ENCODE measurements at places on chromosomes 12 and 14.

- no peak for DNase-seq
These were observed 93.1 kb upstream of the HIF1A start for GRCh38 chr14:61602003-61602732.

DNA sequence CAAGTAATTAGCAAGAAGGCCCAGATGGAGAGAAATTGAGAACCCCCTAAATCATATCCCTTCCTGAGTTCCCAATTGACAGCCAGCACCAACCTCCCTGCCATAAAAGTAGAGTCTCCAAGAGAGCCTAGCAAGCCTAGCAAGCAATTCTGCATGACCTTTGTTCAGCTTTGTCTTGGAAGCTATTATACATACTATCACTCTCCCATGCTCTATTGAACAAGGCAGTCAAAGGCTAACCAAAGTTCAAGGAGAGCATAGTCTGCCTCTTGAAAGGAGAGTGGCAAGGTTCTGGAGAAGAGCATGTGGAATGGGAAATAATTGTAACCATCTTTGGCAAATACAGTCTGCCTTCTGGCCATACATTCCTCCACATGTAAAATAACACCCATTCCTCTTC lies 7.8 kb downstream of the ACOT4 start:
- no peak for DNase-seq

DNA sequence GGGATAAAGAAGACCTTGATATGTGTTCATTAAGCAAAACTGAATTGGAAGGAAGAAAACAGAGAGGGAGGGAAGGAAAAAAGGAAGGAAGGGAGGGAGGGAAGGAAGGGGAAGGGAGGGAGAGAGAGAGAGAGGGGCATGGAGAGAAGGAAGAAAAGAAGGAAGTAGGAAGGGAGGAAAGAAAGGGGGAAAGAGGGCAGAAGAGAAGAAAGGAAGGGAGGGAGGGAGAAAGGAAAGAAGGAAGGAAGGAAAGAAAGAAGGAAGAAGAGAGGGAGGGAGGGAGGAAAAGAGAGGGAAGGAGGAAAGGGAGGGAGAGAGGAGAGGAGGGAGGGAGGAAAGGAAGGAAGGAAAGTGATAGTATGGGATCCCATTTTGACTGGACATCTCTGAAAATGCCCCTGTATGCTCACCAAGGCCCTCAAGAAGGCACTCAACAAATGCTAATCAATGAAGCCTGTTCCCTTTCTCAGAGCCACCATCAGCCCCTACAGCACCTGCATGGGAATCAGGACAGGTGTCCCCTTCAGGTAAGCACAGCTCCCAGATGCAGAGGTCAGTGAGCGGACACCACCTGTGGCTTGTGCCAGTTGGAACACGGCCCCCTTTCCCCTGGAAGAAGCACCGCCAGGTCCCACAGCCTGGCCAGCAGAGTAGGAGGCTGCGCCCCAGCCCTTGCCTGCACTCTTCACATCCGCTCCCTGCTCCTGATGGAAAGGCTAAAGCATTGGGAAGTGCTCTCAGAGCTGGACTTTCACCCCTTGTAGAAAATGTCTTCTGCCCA lies 161.4 kb upstream of the DIO3 start:
- no peak for DNase-seq

- DNase-seq: no peak
These were observed 143.7 kb upstream of the FRMD6 start for GRCh38 chr14:51507906-51508511.

GRCh38 chr12:12979731-12980259 lies 20.3 kb downstream of the HEBP1 start:
- peak; percentile 49 for DNase-seq

GRCh38 chr12:15629108-15629507 lies 160.1 kb downstream of the EPS8 start:
- DNase-seq: peak; percentile 45

- no peak for DNase-seq
These were observed 497.7 kb upstream of the RPL10L start for GRCh38 chr14:47149326-47149725.

DNA sequence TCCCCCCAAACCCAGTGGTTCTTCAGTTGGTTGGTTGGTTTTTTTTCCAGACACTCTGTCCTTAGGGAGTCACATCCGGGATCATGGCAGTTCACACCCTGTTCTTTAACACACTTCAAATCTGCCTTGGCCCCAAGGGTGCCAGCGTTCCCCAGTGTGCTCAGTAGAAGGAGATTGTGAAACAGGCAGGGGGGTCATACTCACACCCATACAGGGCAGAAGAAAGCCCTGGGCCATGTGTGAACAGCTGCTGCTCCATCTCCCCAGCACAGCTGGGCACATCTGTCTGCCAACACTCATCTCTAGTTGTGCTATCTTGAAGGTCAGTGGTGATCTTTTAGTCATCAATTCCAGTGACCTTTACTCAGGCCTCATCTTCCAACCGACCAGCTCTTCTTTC lies 64.4 kb upstream of the FUT8 start:
- no peak for DNase-seq

DNA sequence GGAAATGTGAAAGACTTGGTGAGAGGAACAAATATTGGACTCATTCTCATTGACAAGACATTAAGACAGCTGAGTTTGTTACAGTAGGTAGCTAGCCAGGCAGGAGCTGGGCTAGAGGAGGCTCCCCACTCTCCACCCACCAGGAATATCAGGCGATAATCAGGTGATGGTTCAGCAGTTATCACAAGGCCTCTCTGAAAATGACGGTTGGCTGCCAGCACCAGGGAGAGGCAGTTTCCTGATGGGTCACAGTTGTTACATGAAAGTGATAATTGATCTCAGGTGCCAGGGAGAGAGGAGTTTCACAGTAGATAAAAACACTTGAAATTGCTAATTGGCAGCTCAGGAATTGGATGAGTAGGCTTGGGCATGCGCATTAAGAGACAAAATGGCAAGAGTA lies 116.5 kb downstream of the TMTC2 start:
- no peak for DNase-seq

DNA sequence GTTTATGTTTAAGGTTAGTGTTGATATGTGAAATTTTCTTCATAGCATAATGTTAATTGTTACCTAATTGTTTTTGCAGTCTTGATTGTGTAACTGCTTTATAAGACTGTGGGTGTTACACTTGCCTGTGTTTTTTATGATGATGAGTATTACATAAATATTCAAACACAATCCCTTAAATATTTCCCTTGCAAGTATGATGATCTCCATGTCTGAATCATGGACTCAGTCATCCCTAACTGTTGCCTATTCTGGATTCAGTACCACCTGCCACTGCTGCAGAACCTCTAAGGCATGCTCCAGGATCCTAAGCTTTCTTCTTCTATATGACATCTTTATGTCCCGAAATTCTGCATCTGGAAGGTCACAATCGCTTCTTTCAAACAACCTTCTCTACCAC lies 246.3 kb upstream of the CLEC14A start:
- DNase-seq: no peak

DNA sequence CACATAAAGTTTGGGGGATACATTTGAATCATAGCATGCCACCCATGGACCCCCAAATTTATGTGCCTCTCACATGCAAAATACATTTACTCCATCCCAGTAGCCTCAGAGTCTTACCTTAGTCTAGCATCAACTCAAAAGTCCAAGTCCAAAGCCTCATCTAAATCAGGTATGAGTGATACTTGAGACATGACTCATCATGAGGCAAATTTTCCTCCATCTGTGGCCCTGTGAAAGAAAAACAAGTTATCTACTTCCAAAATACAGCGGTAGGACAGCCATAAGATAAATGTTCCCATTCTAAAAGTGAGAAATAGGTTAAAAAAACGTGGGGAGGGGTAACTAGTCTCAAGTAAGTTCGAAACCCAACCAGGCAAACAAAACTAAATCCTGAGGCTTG lies 444.2 kb downstream of the SNAPC1 start:
- DNase-seq: no peak

- peak; percentile 79 for DNase-seq
These were observed 32.3 kb downstream of the NRDE2 start for GRCh38 chr14:90299408-90299807.

GRCh38 chr12:41905073-41905758 lies 239.5 kb downstream of the GXYLT1 start:
- DNase-seq: no peak

- DNase-seq: no peak
These were observed 220.6 kb upstream of the HMGA2 start for GRCh38 chr12:65603438-65604351.

DNA sequence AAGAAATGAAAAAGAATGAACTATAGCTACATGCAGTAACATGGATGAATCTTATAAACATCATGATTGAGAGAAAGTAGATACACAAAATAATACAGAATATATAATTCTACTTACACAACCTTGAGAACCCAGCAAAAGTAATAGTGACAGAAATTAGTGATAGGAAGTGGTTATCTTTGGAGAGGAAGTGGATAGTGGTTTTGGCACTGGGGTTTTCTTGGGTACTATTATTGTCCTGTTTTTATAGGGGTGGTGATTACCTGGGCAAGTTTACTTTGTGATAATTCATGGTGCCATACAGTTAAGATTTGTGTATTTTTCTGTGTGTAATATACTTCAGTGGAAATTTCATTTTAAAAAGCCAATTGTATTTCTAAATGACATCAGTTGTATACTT lies 352.7 kb downstream of the AEBP2 start:
- no peak for DNase-seq

GRCh38 chr12:112409064-112409905 lies at the start of gene RPL6:
RPL6 (minus strand) TSS chr12:112409605; CDS start chr12:112408656, 949 bp downstream.
- DNase-seq: peak; percentile 98

DNA sequence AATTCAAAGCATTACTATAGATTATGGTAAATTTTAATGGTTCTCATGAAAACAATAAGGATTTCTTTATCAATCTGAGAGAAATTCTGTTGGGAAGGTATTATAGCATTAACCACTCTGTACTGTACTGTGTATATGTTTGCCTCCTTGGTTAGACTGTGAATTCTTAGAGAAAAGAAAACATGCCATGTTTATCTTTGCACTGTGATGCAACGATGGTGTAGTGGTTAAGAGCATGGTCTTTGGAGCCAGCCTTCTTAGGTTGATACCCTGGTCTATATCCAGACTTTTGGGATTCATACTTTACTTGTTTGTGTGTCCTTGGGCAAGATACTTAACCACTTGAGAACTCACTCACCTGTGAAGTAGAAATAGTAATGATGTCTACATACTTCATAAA lies 32.2 kb upstream of the NUBPL start:
- DNase-seq: no peak

- DNase-seq: no peak
These were observed 15.3 kb upstream of the SPIC start for GRCh38 chr12:101459642-101460346.

- DNase-seq: no peak
These were observed 23.0 kb upstream of the TC2N start for GRCh38 chr14:91890291-91890749.

DNA sequence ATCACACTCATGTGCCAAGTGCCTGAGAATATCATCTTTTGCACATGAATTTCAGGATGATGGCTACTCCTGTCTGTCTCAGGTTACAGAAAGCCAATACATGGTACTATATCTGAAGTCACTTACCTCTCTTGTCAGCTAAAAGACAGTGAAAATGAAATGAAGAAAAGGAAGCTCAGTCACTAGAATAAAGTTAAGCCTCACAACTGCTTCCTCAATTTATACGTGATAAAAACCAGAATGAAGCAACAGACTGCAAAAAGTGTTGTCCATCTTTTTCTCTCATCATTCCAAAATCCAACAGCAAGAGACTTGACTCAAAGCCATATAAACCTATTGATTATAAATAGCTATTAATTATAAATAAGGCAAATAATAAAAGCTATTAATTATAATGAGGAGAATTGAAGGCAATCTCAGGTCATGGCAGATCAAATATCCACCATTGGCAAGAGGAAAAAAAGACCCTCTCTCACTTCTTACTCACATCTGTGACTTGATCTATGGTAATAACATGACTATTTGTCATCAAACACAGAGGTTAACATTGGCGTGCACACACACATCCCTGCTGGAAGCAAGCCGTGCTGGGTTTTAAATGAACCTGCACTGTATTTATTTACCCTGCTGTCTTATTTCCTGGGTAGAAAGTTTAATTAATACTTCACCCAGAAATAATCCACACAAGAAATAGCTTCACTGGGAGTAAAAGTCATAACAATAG lies 10.0 kb downstream of the NIN start:
- DNase-seq: no peak

DNA sequence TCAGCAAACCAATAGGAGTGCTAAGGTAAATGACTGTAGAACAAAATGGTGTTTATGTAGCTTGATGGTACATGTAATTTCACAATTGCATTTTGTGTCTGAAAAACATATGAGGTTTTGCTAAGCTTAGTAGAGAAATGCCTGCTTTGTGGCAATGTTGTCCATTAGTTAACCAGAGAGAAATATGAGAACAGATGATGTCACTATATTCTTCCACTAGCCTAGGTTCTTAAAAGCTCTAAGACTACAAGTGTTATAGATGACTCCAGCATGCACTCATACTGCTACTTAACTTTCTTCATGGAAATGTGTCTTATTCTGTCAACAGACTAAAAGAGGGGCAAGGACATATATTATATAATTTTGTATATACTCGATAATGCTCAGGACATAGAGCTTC lies 309.4 kb downstream of the APAF1 start:
- DNase-seq: no peak

- peak; percentile 69 for DNase-seq
These were observed 15.2 kb upstream of the PLEKHG6 start for GRCh38 chr12:6295094-6295811.

DNA sequence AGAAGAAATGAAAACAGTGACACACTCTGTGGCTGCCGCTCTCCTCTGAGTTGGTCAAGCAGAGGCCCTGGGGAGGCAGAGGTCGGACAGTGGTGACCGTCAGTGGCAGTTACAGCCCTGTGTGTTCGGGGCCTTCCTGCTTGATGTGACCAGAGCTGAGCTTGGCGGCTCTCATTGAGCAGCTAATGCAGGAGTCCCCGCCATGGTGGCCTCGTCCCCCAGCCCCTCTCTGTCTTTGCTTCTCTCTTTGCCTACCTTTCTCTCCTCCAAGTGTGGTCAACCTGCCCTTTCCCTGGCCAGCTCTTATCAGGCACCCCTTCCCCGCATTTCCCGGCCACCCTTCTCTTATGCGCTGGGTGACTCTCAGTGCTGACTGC lies 362.8 kb downstream of the CACNA1C start:
- DNase-seq: no peak

DNA sequence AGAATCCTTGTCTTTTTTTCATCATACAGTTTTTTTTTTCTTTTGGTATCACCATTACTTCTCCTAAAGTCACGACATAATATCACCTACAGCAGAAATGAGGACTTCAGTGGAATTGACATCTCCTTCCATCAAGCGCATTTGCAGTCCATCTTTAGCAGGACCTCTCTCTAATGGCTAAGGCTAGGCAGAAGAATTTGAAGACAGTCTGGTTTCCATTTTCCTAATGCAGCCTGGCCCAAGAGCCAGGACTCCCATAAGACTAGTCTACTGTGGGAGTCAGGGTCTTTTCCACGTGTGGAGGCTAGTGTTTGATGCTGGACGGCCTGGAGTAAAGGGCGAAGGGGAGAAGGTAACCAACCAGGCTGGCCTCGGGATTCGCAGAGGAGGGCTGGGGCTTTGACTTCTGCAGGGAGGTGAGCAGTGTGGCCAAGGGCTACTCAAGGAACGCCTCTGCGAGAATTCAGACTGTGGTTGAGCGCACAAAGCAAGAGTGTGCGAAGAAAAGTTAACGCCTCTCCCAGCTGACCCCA lies 769 bp upstream of the ZNF740 start:
- no peak for DNase-seq

GRCh38 chr14:67609642-67610310 lies 9.7 kb upstream of the PIGH start:
- no peak for DNase-seq

GRCh38 chr12:28032811-28033537 lies 60.4 kb upstream of the PTHLH start:
- no peak for DNase-seq

Data from hematopoietic multipotent progenitor cell treated with erythropoietin and hydrocortisone succinate and interleukin-3 and kit ligand, for 8 days (in vitro differentiated cells).